Kidney epithelial cell (primary cell): ENCODE measurements at places on chromosomes 7 and 10.

GRCh38 chr7:99290980-99291607, 18.5 kb downstream of the MYH16 start:
- DNase-seq: no peak

GRCh38 chr10:34960983-34961382, 129.2 kb downstream of the CUL2 start:
- DNase-seq: no peak

- no peak for DNase-seq
Measured at GRCh38 chr10:75971402-75972211, 540.2 kb downstream of the LRMDA start.

DNA sequence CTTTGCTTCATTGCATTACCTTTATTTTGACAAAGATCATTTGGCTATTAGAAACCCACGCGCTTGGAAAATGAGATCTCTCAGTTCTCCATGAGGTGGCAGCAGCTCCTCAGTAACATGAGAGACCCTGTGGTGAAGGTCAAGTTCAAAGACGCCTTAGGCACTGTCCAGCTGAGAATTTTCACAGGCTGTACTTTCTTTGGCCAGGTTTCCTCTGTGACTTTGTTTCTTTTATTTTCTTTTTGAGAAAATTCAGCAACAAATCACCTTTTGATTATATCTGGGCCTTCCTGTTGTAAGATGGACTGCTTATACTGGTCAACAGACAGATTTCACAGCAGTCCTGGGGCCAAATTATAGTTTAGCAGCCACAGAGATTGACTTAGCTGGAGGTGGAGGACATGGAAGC, 54.5 kb downstream of the RAB18 start:
- peak; percentile 10 for DNase-seq

GRCh38 chr10:98956576-98957260, 278.9 kb downstream of the HPSE2 start:
- DNase-seq: peak; percentile 21

- no peak for DNase-seq
Measured at GRCh38 chr7:30596721-30597120, 2.0 kb downstream of the GARS1 start.

DNA sequence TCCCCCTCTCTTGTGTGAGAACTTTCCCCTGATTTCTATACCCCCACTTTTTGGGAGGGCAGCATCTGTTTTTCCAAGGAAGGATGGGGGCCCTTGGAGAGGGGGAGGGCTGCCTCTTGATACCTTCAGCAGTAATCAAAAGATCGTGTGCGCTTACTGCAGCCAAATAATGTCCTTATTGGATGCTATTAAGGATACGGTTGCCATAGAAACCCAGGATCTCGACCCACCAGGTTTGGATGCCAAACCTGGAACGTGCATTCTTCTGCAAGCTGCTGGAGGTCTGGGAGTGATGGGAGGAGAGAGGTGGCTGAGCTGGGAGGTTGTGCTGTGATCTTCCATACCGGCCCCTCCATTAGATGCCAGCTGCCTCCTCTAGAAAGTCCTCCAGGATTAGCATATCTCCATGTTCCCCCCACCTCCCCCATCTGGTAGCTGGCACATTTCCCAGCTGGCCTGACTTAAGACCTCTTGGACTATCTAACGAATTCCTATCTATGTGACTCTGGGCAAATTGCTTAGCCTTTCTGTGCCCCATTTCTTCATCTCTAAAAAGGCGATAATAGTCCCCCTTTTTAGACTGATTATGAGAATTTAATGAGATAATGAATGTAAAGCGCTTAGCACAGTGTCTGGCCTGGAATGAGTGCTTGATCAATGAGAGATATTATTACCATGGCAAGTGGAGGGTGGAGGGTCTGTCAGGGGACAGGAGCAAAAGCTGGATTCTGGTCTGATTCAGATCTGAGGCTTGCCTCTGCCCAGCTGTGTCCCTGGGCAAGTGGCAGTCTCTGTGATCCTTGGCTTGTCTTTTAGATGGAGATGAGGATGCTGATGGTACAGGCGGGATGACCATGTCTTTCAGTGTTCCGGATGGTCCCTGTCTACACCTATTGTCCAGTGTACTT, 78.5 kb upstream of the PCBD1 start:
- DNase-seq: no peak

- DNase-seq: no peak
Measured at GRCh38 chr7:149732111-149732561, 41.3 kb downstream of the ZNF467 start.

DNA sequence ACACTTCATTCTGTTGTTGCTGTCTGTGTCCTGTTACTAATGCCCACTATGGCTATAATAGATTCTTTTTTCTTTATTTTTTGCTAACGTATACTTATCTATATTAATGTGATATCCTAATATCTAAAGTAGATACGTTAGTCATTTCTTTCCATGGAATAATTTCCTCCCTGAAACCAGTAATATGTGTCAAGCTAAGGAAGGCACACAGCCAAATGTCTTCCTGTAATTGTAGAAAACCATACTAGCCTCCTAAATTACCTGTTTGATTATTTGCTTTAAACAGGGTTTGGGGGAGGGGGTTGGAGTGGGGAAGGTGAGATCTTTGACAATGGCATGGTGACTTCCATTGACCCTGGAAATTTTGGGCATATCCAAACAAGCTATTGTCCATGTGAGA, 56.4 kb downstream of the THNSL1 start:
- no peak for DNase-seq

- no peak for DNase-seq
Measured at GRCh38 chr7:140640060-140640637, 464 bp downstream of the DENND2A start.

GRCh38 chr10:87928996-87929395, 65.6 kb downstream of the PTEN start:
- DNase-seq: no peak

DNA sequence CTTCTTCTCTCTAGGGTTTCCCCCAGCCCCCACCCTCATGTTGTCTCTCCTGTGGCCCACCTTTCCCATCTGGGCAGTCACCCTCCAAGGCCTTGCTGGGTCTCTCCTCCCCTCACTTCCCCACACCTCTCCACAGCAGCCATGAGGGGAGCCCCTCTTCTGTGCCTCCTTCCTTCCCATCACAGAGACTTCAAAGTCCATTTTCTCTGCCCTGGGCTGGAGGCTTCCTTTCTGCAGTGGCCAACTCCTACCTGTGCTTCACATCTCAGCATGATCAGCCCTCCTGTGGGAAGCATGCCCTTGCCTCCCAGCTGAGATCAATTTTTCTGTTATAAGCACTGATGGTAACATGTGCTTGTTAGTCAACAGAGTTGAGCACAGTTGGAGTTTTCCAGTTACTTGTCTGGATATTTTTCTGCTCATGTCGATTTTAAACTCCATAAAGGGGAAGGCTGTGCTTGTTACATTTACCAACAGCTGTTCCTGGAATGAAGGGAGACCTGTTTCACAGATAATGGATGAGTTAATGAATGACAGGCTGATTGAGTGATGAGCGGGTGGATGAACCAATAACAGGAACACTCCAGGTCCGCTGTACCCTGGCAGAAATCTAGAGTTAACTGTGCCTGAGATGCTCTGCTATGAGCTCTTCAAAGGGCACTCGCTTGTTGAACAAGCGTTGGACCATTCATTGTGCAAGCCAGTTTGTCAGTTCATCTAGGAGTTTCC, 71.4 kb upstream of the PRSS58 start:
- no peak for DNase-seq

DNA sequence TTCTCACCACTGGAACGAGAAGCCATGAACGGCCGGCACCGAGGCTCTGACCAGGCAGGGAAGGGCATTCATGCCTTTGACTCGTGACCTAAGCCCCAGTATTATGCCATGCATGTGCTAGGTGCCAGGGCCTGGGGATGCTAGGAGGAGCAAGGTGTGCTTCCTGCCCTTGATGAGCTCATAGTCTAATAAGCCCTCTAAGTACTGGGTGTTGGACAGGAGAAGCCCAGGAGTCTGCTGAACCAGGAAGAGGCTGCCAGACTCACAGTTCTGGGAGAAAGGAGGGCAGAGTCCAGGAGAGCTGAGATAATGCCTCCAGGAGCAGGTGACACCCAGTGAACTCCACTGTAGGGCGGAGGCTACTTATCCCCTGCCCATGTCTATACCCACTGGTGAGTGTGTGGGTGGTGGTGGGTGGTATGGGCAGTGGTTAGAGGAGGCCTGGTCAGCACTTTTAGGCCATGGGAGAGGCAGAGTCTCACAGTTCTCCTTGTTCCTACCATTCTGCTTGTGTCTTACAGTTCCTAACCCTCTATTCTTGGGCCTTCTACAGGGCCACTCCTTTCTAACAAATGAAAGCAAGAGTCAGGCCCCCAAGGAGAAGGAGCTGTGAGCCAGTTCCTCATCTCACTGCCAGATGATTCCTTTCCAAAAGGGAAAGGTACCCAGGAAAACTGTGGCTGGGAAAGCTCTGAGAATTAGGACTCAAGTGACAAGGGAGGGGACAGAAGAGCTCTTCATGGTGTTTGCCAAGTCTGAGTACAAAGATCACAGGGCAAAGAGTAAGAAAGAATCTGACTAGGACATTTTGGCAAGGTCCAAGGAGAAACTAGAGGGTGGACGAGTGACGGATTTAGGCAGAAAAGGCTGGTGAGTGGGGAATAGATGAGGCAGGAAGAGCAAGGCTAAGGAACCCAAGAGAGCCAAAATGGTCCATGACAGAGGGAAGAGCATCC, 3.6 kb upstream of the MXI1 start:
- no peak for DNase-seq

DNA sequence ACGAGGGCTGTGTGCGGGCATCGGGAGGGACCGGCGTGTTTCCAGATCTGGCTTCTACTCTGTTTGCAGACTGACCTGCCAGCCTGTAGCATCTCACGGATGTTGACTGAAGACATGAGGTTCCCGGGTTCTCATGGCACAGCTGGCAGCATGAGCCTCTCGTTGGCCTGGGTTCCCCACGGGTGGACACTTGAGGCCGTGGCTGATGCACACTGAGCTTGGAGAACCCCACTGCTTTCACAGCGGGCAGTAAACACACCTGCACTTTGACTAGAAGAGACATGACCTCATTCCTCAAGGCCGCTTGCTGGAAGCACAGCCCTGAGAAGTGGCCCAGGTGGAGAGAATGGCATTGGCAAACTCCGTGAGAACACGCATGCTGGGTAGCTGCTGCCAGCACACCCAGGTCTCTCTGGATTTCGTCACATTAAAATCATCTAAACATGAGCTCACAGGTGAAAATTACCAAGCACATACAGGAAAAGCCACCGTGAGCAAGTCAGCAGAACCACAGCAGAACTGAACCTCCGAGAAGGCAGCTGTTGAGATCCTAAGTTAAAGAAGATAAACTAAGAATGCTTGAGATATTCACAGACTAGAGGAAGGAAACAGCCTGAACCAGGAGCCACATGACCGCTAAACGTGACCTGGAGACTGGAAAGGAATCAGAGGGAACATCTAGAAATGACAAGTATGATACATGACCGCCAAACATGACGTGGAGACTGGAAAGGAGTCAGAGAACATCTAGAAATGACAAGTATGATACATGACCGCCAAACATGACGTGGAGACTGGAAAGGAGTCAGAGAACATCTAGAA, 32.5 kb downstream of the BNIP3 start:
- no peak for DNase-seq

GRCh38 chr10:34854147-34854601, 39.1 kb upstream of the PARD3 start:
- no peak for DNase-seq

DNA sequence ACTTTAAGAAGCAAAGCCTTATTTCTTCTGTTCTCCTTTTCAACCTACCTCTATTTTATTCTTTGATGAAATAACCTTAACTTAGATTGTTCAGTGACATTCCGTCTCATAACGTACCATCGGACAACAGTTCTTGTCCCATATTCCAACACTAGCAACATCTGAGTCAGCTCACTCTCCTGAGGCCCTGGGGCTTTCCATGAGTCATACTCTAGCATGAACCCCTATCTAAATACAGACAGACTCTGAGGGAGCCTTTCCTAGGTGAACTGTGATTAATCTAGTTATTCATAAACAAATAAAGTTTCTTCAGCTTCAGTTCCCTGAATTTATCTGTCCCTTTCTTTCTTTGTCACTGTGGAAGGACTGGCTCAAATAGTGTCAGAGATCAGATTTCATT, 168.7 kb upstream of the LYZL1 start:
- no peak for DNase-seq

DNA sequence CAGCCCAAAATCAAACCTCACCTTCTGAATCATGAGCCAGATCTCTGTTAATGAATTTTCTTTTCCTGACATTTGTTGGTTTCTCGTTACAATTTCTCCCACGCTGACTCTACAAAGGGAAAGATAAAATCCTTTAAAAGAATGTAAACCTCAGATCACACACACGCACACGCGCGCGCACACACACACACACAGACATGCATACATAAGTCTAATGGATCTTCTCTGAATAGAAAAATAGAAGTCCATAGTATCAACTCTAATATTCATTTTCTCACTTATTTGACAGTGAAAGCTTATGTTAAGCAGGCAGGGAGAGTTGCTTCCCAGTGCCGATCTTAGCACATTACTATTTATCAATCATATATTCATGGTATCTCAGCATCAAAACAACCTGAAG, 1.4 kb downstream of the ETV1 start:
- DNase-seq: no peak

DNA sequence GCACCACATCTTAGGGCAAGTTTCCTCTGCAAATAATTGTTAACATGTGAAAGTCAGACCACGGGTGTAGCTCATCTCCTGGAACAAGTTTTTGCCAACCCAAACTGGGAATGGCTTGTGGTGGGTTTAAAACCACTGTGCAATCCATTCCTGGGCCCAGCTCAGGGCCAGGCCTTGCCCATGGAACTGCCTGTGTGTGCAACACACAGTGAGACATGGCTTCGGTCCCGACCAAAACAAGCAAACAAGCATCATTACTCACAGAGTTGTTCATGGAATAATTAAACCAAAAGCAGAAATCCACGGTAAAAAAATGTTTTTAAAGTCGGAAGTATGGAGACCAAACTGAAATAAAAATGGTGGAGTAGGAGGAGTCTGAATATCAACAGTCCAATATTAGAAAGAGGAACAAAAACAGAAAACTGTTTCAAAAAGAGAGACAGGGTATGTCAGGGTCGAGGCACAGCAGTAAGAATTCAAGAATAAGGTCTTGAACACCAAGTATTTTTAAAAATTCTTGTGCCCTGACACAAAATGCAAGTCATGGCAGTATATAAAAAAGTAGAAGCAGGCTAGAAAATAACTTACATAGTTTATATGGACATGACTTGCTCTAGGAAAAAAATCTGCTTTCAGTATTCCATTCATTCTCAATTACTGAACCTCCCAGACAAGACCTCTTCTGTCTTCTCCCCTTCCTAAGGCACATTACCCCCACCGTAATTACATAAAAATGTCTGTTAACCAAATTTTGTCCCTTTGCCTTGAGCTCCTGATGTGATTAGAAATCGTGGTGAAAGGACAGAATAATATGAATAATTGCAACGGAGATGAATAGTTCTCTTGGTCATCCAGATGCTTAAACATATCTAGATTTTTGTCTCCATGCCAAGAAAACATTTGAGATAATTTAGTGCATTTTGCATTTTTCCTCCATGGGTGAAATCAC, 88.4 kb downstream of the FAS start:
- no peak for DNase-seq

GRCh38 chr10:76939933-76940468, 697.6 kb downstream of the KCNMA1 start:
- no peak for DNase-seq
